ENCODE measurements at places on chromosomes 5 and 9. TPM values are rescaled to one million over a fixed set of nuclear protein-coding genes. Genes with fewer than 3 reads are reported as not detected.

CAAP1 gene
- total RNA-seq, result 21.5 TPM

C5orf34 gene
- total RNA-seq, result 5.2 TPM

GPR151 gene
- total RNA-seq, result not detected

ITK gene
- 0.13 TPM for total RNA-seq

BARHL1 gene
- total RNA-seq, result not detected

SPINK7 gene
- not detected for total RNA-seq

EGFL7 gene
- total RNA-seq, result 59.3 TPM

GAPT gene
- not detected for total RNA-seq

AKNA gene
- 3.4 TPM for total RNA-seq

ADRA1B gene
- total RNA-seq, result 19.1 TPM

KIAA1958 gene
- 2.1 TPM for total RNA-seq

SLC22A4 gene
- total RNA-seq, result 4.0 TPM

SEMA5A gene
- not detected for total RNA-seq

MLANA gene
- not detected for total RNA-seq

SLC2A6 gene
- total RNA-seq, result 21.6 TPM

NR4A3 gene
- total RNA-seq, result 2.1 TPM

IL4 gene
- not detected for total RNA-seq

RANBP17 gene
- 2.0 TPM for total RNA-seq

OGN gene
- total RNA-seq, result not detected

CMBL gene
- total RNA-seq, result 22.1 TPM

DMRTA1 gene
- 0.73 TPM for total RNA-seq

SET gene
- total RNA-seq, result 607 TPM

C1QTNF3 gene
- 0.53 TPM for total RNA-seq

TMEM174 gene
- not detected for total RNA-seq

SLC27A6 gene
- 0.06 TPM for total RNA-seq

PCDHGA9 gene
- 0.07 TPM for total RNA-seq

OTP gene
- 0.03 TPM for total RNA-seq

WDR38 gene
- not detected for total RNA-seq

AQP7 gene
- total RNA-seq, result 0.47 TPM

SAXO1 gene
- total RNA-seq, result not detected

STING1 gene
- total RNA-seq, result 1.6 TPM

LCN9 gene
- total RNA-seq, result not detected

CARD19 gene
- 68.6 TPM for total RNA-seq

TSSK1B gene
- total RNA-seq, result not detected

NMUR2 gene
- total RNA-seq, result 0.09 TPM

NTNG2 gene
- 1.6 TPM for total RNA-seq

PCDHB16 gene
- 0.06 TPM for total RNA-seq
